ENCODE measurements at places on chromosomes 11 and 22.

- no peak for DNase-seq
These were observed 2.9 kb upstream of the RFPL1 start for GRCh38 chr22:29435236-29436136.

- no peak for DNase-seq
These were observed 72.7 kb upstream of the WNT11 start for GRCh38 chr11:76279038-76279437.

- DNase-seq: no peak
These were observed 98.9 kb downstream of the PGR start for GRCh38 chr11:101030692-101031091.

- DNase-seq: no peak
These were observed 11.5 kb downstream of the THAP12 start for GRCh38 chr11:76369406-76369805.

DNA sequence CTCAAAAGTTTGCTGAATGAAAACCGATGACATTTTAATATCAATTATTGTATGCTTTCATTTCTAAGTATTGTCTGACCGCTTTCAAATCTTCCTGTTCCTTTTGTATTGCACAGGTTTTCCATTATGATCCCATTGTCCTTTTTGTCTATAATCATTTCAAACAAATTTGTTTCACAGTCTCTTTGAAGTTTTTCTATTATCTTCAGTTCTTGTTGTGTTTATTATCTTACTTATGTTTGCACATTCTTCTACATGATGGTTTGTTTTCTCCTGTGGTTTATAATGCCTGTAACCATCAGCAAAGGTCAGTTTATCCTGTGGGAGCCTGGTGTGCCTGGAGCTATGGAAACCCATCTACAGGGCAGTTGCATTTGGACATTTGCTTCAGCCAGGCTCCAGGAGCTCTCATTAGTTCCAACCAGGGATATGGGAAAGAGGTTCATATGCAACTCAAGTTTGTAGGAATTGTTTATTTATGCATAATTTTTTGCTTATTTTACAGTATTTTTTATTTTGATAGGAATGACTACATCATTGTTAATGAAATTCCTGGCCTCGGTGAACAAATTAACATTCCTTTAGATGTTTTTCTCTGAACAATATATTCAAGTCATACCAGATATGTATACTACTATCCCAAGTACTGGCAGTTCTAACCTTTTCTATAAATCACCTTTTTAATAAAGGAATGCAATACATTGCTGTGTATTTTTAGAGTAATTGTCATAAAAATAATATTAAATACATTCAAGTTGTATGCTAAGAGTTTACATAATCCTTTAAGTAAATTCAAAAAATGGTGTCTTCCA lies 179.2 kb downstream of the SBF2 start:
- no peak for DNase-seq

DNA sequence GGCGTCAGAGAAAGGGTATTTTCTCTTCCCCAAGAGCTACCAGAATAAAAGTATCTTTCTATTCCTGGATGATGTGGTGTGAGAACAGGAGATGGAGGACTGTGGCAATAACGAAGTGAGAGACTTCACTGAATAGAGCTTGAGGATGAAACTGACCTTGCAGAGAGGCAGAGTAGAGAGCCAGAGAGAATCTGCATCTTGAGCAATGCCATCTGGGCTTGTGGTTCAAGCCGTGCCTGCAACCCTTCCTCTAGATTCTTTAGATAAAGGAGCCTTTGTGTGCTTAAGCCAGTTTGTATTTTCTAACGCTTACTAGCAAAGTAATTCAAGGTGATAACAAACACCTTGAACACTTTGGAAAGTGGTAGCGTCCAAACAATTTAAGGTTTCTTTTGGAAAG lies 2.2 kb downstream of the ME3 start:
- DNase-seq: peak; percentile 43

DNA sequence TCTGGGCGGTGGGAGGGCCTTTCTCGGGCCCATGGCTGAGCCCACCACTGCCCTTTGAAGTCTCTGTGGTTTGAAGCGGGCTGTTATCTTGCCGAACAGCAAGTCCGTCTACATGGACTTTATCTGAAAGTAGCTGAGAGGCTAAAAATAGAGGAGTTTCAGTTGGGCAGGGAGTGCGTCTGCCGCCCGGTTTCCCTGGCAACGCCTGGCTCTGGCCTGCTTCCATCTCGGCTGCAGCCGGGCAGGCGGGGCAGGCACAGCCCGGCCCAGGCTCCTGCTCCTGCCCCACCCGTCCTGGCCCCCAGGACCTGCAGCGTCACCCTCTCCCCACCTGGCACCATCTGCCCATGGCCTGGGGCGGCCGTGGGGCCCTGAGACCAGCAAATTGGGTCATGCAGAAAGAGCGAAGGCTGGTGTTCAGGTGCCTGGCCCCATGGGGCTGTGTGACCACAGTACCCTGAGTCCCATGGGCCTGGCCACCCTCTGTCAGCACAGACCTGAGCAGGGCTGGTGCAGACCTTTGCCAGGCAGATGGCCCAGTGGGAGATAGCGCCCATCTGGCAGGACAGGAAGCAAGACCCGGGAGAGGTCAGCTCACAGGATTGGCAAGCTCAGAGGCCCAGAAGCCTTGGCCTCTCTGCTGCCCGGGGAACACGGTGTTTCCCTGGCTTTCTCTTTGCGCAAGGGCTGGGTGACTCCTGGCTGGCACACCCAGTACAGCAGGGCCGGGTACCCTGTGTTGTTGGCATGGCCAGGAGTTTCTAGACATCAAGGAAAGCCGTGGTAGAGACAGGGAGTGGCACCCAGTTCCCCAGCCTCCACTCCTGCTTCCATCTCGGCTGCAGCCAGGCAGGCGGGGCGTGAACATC lies 79.1 kb upstream of the KCNQ1OT1 start:
- DNase-seq: peak; percentile 21

- DNase-seq: peak; percentile 60
These were observed 299.6 kb downstream of the KIRREL3 start for GRCh38 chr11:126700768-126701519.

DNA sequence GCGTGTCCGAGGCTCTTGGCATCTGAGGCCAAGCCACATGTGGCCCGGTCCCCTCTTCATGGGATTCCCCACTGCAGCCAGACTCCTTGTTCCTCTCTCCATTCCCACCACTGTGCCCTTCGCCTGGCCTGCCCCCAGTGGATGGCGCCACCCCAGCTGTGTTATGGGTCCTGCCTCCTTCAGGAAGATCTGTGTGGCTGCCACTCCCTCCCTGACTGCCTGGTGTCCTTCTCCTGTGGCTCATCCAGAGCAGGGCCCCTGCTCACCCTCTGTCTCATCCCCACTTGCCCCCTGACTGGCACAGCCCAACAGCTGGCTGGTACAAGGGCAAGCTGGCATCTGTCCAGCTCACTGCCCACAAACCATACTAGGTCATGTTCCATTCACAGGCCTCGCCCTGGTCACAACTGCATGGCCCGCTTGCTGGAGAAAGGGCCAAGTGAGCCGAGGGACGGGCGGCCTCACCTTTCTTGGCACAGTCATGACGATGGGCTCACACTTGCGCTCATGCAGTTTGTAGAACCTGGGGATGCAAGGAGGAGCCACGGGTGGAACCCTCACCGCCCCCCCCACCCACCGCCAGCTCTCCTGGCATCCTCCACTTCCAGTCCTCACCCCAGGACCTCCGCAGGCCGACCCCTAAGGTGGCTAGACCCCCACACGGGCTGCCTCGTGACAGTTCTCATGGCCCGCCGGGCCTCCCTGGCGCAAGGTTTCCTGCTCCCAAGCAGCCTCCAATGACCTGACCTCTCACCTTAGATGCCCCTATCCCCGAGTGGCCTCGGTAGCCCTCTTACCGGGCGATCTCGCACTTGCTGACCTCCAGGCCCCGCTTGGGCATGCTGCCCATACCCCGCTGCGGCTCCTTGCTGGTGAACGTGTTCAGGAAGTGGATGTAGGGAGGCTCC lies 2.1 kb upstream of the PTPRCAP start:
- DNase-seq: no peak

DNA sequence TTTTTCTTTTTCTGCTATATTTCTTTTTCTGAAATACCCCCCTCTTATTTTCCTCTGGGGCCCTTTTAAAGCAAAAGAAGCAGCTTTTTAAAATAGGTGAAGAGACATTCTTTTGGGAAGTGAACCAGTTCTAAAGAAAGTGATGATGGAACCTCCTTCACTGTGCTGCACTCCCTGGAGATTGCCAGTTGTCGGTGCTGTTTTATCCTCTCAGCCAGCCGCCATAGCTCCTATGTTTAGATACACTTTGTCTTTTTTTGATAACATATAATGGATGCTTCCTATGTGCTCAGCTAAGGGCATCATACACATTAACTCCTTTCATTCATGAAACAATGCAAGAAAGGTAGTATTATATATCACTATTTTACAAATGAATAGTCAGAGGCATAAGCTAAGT lies 14.0 kb downstream of the CFAP300 start:
- peak; percentile 17 for DNase-seq

DNA sequence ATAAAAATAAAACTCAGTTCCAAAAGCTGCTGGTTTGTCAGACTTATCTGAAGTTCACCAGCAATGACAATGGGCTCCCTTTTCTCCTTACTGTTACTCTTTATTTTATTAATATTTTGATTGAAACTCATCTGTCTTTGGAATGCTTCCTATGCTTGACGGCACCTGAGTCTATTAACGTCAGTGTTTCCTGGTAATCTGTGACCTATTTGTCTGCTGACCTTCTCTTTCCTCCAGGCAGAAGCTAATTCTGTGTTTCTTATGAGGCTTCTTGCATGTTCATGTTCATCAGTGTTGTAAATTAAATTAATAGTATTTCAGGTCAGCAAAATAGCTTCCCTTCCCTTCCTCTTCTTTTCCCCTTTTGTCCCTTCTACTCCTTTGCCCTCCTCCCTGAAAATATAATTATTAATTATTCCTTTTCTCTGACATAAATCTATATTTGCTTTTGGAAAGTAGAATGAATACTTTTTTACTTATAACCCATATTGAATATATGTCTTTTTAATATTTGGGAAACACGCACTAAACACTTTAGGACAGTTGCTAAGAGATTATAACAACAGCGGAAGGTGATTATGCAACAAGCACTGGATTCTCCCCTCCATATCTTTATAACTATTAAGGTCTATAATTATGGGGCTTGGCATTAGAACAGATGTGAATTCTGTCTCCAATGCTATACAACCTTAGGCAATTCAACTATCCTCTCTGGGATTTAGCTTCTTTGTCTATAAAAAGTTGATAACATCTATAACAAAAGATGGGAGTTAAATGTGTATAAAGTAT lies 32.1 kb upstream of the PCF11 start:
- no peak for DNase-seq

GRCh38 chr22:27541836-27542235 lies 259.7 kb downstream of the MN1 start:
- DNase-seq: no peak

- DNase-seq: peak; percentile 75
These were observed 722.2 kb upstream of the TENM4 start for GRCh38 chr11:80163011-80163410.

DNA sequence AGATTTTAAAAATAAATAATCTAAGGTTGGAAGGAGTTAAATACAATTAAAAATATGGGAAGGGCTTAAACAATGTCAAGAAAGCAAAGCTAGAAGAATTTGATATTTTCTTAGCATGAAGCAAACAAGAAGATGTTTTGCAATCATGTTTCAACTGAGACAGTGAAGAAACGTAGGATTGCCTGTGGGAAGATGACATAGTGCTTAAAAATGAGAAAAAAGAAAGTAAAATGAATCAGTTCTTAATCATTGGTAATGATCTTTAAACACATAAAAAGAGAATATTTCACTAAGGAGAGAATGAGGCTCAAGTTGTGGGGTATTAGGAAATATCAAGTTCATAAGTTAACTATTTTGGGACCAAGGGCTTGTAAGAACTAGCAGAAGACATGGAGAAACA lies 855.0 kb downstream of the METTL15 start:
- DNase-seq: peak; percentile 68

DNA sequence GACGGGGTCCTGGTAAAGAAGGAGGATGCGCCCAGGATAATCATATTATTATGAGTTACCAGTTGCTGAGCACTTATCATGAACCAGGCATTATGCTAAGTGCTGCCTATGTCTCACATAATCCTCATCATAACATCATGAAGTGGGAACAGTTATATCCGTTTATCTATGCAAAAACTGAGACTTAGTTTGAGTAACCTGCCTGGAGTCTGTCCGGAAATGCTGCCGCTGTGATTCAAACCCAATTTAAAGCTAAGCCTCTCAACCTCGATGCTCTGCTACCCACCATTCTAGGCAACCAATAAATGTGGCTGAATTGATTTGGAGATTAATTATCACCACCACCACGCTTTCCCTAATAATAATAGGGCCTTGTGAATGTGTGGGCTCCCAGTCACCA lies 111.5 kb upstream of the CLMP start:
- no peak for DNase-seq
